ENCODE measurements at places on chromosomes 12 and 14.
A peak's percentile ranks its signal among the peaks of the same experiment; 100 is the strongest.

GRCh38 chr12:27057543-27057942 lies 24.8 kb downstream of the C12orf71 start:
- DNase-seq: no peak

DNA sequence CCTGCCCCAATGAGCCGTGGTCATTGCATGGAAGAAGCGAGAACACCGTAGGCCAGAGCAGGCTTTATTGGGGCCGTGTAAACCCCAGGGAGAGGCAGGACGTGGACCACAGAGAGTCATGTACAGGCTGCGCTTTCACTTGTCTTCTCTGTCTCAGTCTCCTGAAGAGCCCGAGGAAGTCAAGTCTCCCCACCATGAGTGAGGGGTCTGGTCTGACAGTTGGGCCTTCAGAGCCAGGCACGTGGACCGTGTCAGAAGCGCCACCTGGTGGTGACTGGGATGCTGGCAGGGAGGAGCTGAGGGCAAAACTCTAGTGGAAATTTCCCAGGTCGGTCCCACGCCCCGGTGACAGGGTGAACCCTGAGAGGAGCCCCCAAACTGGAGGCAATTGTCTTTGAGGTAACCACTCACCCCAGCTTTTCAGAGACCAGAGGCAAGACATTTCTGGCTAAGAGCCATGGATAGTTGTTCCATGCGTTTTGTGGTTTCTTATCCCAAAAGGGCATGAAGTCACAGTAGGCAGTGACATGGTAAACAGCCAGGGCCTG lies 17.4 kb downstream of the RPS6KL1 start:
- DNase-seq: peak; percentile 77

- no peak for DNase-seq
These were observed 44.8 kb downstream of the PLXNC1 start for GRCh38 chr12:94193168-94193567.

DNA sequence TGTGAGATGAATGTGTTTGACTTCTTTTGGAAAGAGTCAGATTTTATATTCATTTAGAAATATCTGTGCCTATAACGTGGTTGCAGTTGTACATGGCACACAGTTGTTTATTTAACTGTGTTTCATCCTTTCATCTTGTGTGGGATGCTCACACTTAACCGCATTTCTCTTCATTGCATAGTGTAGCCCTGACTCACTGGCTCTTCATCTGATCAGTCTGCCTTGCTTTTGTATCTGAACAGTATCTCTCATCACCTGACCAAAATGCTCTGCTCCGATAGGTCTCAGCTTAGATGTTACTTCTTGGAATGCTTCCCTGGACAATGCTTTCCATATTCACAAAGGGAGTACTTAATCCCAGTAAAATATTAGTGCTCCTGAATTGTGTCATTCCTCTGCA lies 83.4 kb downstream of the PDE3A start:
- DNase-seq: no peak

GRCh38 chr12:125203145-125203765 lies 138.0 kb downstream of the AACS start:
- DNase-seq: no peak

DNA sequence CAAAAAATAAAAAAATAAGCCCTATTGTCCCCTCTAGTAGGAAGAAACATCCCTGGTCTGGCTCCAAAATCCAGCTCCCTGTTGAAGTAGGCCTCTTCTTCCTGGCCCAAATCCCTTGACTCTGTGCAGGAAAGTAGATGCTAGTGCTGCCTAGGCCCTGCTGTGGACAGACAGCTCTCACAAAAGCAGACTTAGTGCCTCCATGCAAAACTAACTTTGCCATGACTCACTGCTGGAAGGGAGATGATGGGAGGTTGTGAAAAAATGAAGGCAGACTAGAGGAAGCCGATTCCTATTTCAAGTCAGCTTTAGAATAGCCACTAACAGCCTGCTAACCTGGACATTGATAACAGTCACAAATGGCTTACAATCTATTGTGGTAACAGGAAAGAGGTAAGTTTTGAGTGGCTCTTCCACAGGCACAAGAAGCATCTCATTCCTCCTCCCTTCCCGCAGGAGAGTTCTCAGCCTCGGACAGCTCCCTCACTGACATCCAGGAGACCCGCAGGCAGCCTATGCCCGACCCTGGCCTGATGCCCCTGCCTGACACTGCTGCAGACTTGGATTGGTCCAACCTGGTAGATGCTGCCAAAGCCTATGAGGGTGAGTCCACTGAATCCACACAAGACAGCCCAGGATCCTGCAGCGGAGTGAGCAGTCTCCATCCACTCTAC lies 198.9 kb upstream of the RGS6 start:
- DNase-seq: no peak

DNA sequence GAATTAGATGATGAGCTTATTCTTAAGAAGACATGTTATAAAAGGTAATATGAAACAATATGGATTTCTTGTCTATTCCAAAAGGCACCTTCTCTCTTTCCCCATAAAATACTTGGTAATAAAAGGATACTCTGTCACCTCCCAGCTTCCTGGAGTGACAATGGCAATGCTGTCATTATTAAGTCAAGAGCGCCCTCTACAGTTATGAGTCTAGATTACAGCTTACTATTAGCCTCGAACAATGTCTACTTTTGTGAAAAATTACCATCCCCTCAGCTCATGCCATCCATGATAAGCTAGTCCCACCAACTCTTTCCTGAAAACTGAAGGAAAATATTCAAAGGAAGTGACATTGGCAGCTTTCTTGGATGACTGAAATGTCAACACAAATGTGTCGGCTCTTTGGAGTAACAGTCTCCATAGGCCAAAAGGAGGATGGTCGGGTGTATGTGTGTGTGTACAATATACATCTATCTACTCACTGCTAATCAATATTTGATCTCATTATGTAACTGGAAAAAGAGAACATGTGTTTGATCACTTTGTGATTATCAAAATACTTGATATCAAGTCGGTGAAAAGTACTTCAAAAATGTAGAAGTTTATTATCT lies 48.7 kb upstream of the CDKN3 start:
- DNase-seq: no peak

GRCh38 chr12:132217800-132218526 lies 73.7 kb downstream of the NOC4L start:
- no peak for DNase-seq

- peak; percentile 84 for DNase-seq
These were observed at the start of gene PYGL for GRCh38 chr14:50943943-50944646. Gene PYGL (minus strand): TSS chr14:50944483. CDS start chr14:50944403, 80 bp downstream.
